ENCODE measurements at places on chromosomes 3 and 15.
A peak's percentile ranks its signal among the peaks of the same experiment; 100 is the strongest.

- DNase-seq = no peak
These were observed 462.1 kb upstream of the NR2F2 start for GRCh38 chr15:95868450-95868849.

DNA sequence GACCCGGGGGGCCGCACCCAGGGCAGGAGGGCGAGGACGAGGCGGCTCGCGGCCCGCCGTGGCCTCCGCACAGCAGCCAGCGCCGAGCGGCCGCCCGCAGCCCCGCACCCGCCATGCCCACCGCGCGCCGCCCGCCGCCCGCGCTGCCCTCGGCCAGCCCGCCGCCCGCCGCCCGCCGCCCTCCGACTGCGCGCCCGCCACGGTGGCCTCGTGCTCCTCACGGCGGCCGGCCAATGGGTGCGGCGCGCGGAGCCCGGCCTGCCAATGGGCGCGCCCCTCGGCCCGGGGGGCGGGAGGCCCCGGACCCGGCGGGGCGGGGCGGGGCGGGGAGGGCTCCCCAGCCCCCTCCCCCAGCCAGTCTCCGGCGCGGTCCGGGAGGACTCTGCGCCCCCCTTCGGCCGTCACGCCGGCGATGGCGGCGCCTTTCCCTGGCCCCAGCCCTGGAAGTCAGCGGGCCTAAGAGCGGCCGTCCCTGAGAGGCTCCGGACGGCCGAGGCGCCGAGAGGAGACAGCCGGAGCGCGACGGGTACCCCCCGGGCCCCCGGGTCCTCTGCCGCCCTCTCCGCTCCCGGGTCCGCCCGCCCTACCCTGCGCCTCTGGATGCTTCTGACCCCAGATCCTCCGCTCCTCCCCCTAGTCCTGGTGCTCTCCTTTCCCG is at the start of gene NT5DC2:
Gene NT5DC2, minus strand, starts transcription at position 235 of the 658 bp plus-strand sequence. Its CDS starts 120 bp downstream, at position 115.
- DNase-seq = peak; percentile 43

DNA sequence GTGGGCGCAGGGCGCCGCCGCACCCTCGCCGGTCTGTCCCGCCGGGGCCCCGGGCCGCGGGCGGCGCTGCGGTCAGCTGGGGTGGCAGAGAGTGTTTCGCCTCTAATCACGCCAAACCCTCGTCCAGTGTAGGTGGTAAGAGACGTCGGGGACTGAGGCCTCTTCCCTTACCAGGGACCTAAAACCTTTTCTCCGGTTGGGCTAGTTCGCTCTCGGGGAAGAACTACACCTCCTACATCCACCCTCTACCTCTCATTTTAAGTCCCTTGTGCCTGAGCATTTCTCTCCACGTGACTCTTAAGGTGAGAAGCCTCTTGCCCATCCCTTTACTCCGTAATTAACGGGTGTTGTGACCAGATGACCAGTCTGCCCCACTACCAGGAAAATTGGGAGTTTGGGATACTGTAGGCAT is 520 bp downstream of the TMEM42 start:
- peak; percentile 14 for DNase-seq

DNA sequence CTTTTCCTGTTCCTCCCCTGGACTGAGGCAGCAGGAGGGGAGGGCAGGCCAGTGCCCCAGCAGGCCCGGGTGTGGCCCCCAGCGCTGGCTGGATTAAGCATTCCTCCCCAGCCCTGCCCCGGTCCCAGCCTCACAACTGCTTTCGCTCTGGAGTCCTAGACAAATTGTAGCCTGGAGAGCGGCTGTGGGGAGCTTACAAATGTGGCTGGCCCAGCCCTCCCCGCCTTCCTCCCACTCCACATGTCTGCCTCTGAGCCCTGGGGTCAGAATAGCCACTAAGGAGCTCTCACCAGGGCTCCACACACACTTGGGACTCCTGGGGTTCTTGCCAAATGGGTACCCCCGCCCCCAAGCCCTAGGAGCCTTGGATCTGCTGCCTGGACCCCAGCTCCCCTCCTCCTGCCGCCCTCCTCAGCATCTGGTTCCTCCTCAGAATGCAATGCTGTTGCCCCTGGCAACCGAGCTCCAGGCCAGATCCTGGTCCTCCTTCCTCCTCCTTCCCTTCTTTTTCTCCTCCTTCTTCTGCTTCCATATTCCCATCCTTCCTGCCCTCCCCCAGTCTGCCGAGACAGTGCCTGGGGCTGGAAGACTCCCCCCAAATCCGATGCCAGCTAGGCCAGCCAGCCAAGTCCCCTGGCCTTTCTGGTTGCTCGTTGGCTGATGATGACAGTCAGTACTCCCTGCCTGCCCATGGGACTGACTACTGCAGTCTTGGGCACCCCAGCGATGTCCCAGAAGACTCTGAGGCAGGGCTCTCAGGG is 91.1 kb downstream of the LINGO1 start:
- no peak for DNase-seq

DNA sequence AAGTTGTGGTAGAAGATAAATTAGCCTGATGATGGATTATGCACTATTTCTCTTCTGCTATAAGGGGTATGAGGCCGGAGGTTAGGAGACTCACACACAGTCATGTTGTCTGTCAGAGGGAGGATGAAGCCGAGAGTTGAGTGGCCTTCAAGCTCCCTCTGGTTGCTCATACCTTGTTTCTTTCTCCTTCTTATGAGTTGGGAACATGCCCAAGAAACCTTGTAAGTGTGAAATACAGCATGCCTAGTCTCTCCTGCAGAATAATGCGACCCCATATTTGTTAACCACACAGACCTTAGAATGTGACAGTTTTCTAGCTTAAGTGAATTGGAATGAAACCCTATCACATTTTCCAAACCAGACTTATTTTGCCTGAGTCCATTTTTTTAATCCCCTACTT is 366.7 kb downstream of the PTPRG start:
- no peak for DNase-seq

- no peak for DNase-seq
These were observed 24.7 kb downstream of the CEMIP start for GRCh38 chr15:80803580-80804525.

DNA sequence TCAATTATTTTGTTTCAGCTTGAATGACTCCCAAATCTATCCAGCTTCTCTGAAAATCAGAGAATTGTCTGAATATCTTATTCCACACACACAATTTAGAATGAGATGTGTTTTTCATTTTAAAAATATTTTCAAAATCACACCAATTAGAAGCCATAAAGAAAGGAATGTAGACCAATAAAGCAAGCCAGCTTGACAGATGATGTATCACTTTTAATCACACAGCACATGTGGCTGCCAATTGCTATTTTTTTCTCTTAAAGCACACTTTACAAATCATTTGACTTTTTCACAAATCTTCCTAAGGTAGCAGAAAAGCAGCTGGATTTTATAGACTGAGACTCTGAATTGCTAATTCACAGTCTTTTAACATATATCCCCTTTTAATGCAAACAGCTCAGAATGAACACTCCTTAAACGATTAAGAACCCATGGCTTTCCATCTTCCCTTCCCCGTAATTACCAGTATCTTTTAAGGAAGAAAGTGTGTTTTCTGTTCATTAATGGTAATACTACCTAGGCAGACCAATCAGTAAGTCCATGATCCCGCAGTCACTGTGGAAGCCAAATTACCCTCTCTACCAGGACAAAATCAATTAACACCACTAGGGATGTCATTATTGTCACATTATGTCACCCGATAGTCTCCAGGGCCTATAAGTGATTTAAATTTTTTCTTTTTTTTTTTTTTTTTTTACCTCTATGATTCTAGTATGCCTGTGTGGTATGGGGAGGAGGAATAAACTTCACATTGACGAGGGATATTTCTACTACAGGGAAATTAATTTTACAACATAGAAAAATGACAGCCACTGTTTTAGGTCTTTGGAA is 250.0 kb upstream of the VEPH1 start:
- DNase-seq = no peak

DNA sequence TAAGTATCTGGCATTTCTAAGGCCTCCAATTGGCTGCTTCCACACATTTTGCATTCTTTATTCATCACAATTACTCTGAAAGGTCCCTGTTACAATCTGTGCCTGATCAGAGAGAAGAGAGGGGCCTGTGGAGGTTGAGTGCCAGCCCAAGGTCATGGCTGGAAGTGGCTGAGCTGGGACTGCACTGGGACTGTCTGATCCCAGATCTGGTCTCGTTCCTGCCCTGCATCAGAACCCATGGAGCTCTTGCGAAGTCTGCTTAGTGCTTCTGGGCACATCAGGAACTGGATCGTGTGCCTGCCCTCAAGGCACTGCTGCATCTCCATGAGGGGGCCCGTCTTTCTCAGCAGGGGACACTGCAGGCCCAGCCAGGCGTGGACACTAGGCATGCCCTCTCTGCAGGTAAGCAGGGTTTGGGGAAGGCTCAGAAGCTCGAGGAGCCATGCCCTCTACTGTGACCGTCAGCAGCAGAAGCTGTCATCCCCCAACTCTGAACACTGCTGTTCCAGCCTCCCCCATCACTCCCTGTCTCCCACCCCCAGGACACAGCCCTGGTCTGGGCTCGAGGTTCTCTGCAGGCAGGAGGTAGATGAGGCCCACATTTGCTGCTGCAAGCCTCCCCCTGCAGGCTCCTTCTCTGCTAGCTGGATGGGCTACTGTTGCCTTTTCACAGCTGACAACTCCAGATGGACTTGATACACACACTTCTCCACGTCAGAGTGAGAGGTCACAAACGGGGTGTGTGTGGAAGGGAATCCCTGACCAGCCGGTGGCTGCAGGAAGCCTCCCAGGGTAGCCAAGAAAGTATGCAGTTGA is 96.5 kb upstream of the PRR23E start:
- no peak for DNase-seq

DNA sequence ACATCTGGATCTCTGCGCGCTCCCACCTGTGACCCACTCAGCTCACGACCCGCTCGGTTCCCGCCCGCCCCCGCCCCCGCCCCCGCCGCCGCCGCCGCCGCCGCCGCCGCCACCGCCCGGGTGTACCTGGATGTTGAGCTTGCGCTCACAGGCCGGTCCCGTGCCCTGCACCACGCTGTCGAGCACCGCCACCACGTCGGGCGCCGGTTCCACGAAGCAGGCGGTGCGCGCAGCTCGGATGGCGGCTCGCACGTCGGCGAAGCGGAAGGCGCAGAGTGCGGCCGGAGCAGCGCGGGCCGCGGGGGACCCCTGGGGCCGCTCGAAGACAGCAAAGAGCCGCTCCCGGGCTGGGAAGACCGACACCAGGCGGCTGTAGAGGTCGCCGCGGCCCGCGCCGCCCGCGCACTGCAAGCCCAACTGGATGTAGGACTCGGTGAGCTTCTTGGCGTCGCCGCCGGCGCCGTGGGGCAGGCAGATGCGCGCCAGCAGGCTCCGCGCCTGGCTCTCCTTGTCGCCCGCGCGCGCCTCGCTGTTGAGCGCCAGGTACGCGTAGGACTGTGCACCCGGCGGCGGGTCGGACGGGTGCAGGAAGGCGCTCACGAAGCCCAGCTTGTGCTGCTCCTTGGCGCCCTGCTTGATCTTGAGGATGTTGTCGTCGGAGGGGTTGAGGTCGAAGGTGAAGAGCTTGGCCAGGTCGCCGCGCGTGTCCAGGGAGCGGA is 1.1 kb downstream of the PLXND1 start:
- DNase-seq = no peak

DNA sequence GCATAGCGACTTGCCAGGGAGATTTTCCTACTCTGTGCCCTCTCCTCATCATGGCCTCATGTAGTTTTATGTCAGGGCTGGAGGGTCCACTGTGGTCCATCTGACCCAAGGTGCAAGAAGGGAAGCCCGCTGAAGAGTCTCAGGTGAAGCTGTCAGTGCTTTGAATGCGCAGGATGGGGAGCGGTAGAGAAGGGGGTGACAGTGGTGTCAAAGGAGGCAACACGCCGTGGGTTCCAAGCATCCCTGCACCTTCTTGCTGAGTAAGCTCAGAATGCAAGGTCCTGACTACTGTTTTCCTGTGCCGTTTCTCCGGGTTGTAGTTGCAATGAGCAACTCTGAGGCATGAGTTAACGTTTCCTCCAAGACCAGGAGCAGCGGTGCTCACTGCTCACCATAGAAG is 44.9 kb upstream of the RAB6B start:
- no peak for DNase-seq

DNA sequence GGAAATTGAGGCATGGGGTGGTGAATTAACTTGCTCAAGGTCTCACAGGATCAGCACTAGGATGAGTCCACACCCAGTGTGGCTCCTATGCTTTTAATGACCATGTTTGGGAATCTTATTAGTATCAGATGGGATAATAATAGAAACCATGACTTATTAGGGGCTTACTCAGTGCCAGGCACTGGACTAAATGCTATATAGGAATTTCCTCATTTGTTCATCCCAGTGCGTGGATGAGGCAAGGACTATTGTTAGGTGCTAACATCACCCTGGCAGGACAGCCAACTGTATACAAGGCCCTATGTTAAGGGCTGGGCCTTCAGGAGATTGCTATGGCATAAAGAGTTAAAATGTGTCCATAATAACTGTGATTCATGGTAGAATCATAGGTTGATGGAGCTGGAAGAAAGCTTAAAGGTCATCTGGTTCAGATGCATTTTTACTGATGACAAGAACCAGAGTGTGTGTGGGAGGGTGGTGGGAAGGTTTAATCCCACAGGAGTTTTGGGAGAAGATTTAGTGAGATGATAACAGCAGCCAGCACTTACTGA is 4.7 kb upstream of the FEM1B start:
- DNase-seq = no peak

- DNase-seq = no peak
These were observed 669.0 kb downstream of the FHIT start for GRCh38 chr3:60582288-60582687.

DNA sequence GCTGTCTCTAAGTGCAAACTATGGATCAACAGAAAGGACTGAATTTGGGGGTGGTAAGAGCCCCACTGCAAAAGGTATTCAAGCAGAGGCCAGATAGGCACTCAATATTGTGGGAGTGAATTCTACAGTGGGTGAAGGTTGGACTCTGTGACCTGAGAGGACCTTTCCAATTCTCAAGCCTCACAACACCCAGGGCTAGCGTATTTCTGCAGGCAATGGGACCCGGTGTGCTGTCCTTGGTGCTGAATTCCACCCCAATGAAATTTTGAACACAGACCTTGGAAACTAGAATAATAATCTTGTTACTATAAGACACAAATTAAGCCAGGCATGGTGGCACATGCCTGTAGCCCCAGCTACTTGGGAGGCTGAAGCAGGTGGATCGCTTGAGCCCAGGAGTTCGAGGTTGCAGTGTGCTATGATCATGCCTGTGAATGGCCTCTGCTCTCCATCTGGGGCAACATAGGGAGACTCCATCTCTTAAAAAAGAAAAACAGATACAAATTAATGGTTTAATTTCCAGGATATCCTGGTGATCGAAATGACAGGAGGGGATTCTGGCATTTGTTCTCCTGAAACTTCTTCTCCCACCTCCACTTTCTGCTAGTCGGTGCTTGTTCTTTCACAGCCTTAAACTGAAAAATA is 135.4 kb downstream of the RAB11A start:
- no peak for DNase-seq

DNA sequence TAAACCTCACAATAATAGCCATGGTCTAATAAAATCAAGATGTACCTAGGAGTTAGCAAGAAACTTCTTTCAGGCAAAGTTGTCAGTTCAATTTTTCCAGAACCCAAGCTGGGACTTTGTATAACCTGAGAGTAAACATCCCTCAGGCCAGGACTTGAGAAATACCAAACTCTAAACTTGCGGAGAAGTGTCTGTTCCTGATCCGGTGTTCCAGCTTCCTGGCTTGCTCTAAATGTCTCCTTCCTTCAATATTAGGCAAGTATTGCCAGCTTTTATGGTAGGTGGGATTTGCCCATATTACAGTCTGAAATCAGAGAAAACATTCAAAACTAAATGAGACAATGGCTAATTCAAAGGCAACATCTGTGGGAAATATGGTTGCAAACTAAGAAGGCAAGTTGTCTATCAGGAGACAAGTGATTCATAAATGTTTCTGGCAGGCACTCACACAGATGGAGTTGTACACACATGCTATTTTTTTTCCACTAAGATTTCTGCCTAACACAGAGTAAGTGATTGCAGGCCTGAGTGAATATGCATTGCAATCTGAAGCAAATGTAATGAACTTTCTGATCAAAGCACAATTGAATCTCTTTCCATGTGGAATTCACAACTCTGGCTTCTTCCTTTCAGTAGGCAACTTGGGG is 88.3 kb upstream of the COL8A1 start:
- DNase-seq = no peak

Measured in activated T-cell treated with anti-CD3 and anti-CD28 coated beads for 1 hour (primary cell).